CD4-positive, alpha-beta T cell treated with Interleukin-6 at 100 ng/mL for 8 hours (primary cell): ENCODE measurements at places on chromosomes 3 and 15.

DNA sequence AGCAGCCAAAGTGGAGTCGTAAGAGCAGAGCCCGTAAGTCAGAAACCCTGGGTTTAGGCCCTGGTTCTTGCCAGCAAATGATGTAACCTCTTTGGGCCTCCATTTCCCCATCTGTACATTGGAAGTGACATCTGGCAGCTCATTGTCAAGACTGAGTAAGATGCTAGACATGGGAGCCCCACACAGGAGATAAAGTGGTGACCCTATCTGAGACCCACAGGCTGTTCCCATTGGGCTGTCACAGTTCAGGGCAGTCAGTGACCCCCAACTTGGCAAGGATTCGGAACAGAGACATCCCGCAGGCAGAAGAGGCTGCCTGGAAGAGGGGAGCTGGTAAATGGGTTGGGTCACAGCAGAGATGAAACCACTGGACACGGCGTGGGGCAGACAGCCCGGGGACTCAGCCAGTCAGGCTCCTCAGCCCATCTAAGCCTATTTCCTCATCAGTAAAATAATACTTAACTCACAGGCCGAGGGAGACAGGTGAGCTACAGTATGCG is 1.8 kb downstream of the CLN6 start:
- DNase-seq, result no peak

- no peak for DNase-seq
Observed at GRCh38 chr15:92808598-92809063, 91.5 kb upstream of the CHD2 start.

DNA sequence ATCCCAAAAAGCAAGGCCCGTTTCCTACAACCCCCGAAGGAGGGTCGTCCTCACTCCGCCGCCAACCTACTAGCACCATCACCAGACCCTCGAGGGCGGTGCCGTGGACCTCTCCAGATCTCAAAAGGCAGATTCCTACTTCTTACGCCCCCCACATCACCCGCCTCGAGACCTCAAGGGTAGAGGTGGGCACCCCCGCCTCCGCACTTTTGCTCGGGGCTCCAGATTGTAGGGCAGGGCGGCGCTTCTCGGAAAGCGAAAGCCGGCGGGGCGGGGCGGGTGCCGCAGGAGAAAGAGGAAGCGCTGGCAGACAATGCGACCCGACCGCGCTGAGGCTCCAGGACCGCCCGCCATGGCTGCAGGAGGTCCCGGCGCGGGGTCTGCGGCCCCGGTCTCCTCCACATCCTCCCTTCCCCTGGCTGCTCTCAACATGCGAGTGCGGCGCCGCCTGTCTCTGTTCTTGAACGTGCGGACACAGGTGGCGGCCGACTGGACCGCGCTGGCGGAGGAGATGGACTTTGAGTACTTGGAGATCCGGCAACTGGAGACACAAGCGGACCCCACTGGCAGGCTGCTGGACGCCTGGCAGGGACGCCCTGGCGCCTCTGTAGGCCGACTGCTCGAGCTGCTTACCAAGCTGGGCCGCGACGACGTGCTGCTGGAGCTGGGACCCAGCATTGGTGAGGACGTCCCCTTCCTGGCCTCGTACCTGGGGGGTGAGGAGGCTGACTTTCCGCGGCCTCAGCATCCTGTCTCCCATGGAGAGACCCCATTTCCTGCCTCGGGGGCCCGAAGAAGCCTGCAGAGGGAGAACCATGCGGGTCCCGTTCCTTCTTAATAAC is at the start of gene MYD88:
Gene MYD88, plus strand, starts transcription at position 313 of the 842 bp plus-strand sequence. Its CDS starts 40 bp downstream, at position 353.
- DNase-seq, result peak; percentile 78

DNA sequence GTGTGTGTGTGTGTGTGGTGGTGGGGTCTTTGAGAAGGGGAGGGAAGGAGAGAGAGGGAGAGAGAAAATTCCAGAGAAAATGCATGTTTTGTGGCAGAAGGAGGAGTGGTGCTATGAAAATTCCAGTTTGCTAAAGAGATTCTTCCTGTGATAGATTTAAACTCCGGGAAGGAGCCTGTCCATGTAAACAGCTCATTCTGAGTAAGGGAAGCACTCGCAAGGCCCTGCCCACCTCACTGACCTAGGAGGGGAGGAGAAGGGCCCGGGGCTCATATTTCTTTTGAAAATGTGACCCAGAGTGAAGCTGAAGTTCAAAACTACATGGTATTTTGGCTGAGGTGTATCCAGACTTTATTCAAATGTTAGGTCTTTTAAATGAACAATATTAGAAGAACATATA is 41.3 kb downstream of the ADAMTSL3 start:
- DNase-seq, result no peak

DNA sequence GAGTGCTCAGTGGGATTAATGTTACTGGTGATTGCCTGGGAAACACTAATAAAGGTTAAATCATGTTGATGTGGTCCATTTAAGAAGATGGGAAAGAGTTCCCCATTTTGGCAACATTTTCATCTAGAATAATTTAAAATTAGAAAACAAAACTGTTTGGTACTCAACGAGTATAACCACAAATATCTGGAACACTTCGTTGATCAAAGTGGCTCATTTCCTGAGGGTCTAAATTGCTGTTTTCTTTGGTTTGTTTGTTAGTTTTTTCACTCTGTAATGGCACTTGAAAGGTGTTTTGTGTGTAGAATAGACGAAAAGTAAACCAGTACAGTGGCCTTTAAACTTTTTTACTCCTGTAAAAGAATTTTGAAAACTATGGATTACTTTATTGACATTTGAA is 73.9 kb downstream of the BBX start:
- no peak for DNase-seq

DNA sequence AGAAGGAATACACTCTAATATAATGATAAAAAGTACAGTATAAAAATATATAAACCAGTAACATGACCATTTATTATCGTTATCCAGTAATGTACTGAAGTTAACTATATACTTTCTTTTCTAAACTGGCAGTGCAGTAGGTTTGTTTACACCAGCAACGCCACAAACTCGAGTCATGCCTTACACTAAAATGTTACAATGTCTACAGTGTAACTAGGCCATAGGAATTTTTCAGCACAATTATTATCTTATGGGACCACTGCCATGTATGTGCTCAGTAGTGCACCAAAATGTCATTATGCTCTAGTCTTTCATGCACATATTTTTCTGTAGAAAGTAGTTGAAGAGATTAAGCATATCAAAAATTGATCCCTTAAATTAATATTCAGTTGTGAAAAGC is 609.8 kb upstream of the BCHE start:
- no peak for DNase-seq

GRCh38 chr3:123261666-123262065 is 59.9 kb downstream of the SEC22A start:
- DNase-seq, result no peak

DNA sequence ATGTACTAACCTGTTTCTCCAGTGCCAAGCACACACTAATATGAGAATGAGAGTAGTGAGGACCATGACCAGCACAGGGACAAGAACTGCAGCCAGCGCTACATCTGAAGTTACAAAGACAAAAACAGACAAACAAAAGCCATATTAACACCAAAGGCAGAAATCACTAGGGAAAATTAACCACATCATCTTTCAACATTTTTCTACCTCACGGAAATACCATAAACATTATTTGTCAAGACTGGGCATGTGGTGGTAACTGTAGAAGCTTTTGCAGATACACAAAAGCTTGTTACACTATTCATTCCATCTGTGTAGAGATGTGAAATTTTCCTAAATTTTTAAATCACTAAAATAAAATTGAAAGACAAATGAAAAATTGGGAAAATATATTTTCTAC is 44.9 kb downstream of the ST3GAL6 start:
- DNase-seq, result no peak

GRCh38 chr3:144350125-144350524 is 378.5 kb downstream of the DIPK2A start:
- no peak for DNase-seq

DNA sequence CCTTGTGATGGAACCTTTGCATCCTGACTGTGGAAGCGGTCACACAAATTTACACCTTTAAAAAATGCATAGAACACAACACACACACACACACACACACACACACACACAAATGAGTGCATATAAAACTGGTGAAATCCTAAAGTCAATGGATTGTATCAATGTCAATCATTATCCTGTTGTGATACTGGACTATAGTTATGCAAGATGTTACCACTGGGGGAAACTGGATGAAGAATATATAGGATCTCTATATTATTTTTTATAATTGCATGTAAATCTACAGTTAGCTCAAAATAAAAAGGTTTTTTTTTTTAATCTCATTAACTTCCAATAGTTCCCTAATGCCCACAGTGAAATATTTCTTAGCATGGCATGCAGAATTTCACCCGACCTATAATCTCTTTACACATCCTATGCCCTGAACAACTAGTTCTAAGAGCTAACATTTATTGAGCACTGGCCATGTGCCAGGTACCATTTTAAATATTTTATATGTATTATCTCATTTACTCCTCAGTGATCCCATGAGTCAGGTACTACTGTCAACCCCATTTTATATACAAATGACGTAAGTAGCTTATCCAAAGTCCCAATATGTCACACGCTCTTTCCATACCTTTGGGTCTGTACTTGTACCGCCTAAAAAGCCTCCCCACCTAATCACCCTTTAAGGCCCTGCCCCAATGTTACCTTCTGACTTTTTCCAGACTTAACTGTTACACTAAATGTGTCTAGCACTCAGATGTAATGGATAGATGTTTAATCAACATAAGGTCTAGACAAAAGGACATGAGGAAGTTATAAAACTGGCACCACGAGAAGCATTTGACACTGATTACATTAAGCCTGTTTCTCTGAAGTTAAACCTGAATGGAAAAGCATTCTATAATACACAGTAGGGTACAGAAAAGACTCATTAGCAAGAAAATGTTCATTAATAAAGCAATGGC is 5.5 kb downstream of the ABCC5 start:
- no peak for DNase-seq

DNA sequence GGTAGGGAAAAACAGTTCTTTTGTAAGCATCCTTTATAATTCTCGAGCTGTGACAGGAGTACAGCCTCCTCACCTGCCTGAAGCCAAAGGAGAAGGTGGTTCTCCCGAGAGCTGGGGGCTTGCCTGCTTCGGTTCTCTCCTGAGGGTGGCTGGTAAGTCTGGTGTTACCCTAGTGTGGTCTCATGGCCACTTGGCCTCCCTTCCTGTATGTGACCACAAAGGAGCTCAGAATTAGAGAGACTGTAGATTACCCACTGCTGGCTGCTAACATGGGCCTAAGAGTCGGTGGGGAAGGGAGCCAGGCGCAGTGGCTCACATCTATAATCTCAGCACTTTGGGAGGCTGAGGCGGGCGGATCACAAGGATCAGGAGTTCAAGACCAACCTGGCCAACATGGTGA is 12.6 kb downstream of the PDHB start:
- DNase-seq, result no peak

- DNase-seq, result no peak
Observed at GRCh38 chr3:148601766-148602685, 95.7 kb upstream of the AGTR1 start.

DNA sequence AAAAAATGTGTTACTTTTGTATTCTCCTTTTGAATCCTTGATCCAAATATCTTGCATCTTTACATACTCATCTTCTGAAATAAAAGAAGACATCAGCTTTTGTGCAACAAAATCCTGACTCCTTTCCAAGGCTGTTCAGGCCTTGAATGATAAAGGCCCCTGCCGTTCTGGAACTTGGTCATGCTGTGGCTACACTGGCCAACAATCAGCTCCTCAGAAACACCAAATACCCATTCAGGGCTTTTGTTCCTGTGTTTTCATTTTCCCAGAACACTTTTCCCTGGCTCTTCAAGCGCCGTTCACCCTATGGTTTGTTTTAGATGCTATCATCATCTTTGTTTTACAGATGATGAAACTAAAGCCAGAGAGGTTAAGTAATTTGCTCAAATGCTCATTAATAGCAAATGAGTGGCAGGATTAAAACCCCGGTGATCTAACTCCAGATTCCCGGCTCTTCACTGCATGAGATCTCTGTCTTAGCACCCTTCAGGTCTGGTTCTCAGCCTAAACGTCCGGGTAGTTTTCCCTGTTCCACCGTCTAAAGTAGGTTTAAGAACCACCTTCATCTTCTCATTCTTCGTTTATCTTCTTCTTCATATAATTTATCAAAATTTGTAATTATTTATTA is 58.3 kb downstream of the EPHA3 start:
- DNase-seq, result no peak

DNA sequence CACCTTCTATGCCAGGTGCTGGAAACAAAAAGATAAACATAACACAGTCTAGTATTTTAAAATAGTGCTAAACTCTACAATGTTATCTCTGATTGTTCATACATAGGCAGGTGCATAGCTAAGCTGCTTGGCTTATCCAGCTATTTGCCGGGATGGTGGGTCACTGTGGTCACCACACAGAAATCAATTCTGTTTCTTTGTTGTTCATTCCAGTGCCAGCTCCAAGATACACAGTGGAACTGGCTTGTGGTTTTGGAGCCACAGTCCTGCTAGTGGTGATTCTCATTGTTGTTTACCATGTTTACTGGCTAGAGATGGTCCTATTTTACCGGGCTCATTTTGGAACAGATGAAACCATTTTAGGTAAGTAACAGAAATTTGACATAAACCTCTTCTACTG is 130.2 kb downstream of the IL1RAP start:
- no peak for DNase-seq

- no peak for DNase-seq
Observed at GRCh38 chr3:153639631-153640030, 477.6 kb downstream of the RAP2B start.

DNA sequence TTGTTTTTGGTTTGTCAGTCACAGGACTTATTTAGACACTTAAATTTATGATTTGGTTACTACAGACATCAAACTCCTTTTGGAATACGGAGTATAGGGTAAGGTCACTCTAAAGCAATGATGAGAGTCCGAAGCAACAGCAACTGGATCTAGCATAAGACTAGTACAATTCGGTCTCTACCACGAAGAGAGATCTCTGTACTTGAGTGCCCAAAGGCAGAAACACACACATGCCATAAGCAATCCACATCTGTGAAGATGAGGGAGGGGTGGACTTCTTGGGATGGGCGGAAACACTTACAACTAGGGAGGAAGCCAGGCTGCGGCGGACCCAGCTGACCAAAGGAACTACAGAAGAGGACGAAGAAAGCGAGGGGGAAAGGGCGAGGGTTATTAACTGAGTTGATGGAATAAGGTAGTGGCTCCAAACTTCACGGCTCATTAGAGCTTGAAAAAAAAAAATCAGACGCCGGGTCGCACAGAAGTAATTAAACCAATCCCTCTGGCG is 595 bp downstream of the DPH6 start:
- DNase-seq, result peak; percentile 8

DNA sequence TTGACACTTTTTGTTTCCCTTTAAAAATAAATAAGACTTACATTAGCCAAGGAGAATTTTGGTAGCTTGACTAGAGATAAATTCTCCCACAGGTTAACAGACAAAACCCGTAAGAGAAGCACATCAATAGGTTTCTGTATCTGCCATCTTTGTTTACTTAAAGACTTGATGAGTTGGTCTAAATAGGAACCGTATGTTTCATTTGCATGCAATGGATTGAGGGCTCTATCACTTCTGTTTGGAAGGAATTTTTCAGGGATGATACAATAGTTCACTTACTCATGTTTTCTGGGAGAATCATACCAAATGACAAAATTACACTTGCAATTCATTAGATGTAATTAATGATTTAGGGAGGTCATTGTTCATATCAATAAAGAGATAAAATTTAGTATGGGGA is 631.5 kb upstream of the NR2F2 start:
- no peak for DNase-seq
